ENCODE measurements at places on chromosomes 1 and 21.

DNA sequence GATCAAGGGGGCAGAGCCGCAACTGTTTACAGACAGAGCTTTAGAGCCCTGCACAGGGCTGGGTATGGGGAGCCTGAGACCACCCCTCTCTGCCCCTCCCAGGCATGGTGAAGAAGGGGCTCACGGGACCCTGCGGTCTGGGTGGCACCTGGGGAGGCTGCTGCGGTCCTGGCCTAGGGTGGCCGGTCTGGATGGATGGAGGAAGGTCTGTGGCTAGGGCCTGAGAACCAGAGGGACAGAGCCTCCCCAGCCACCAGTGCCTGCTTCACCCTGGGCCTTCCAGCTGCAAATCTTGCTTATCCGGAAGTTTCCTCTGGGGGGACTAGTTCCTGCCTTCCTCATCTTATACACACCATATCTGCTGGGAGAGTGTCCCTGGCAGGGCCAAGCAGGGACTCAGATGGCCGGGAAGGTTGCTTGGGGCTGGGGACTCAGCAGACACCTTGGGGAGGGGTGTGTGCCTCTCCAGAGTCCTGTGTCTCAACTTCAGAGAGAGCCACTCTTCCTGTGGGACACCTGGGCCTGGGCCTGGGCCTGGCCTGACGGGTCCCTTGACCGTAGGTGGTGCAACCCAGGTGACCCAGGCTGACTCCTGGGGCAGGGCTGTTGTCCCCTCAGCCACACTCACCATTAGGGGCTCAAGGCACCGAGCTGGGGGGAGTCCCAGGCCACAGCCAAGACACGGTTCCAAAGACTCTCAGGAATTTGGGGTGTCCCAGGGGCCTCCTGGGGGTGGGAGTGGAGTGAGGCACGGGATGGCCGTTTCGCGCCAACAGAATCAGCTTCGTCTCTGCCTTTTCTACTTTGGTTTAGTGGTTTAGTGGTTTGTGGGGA, 52.0 kb upstream of the ACTRT2 start:
- DNase-seq: no peak

DNA sequence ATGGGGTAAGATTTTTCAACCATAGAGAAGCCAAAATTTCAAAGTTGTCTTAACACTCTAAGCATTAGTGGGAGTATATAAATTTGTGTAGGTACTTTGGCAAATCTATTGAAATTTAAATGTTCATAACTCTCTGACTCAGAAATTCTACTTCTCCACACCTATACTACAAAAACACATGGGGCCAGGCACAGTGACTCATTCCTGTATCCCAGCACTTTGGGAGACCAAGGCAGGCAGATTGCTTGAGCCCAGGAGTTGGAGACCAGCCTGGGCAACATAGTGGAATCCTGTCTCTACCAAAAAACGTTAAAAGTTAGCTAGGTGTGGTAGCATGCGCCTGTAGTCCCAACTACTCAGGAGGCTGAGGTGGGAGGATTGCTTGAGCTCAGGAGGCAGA, 41.3 kb upstream of the RAVER2 start:
- no peak for DNase-seq

- no peak for DNase-seq
Observed at GRCh38 chr1:158113759-158114127, 67.0 kb upstream of the CD1D start.

DNA sequence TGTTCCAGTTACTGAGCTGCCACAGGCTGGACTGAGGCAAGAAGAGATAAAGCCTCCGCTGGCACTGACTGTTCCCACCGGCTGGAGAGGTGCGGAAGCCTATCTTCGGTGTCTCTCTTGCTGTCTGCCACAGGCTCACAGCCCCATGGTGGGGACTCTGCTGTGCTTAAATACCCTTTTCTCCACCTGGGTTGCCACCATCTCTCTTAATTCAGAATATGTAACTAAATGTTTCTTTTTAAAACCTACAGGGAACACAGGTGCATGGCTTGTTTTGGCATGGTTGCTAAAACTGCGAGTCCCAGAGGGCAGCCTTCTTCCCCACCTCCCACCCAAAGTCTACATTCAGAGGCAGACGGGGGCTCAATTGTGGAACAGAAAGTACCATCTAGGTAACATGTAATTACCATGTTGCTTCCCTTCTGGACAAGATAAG, 8.1 kb upstream of the LBR start:
- no peak for DNase-seq

DNA sequence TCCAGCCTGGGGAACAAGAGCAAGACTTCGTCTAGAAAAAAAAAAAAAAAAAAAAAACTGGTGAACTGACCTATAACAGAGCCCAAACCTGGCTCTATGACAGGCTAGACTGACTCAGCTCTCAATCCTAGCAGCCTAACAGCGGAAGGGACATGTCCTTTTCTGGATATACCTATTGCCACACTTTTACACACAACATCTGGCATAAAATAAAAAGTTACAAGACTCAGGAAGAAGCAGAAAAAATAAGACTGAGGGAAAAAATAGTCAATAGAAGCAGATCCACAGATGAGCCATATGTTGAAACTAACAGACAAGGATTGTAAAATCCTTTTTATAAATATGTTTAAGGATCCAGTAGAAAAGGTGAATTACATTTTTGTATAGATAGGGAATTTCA, 57.5 kb upstream of the IPO9 start:
- DNase-seq: no peak

DNA sequence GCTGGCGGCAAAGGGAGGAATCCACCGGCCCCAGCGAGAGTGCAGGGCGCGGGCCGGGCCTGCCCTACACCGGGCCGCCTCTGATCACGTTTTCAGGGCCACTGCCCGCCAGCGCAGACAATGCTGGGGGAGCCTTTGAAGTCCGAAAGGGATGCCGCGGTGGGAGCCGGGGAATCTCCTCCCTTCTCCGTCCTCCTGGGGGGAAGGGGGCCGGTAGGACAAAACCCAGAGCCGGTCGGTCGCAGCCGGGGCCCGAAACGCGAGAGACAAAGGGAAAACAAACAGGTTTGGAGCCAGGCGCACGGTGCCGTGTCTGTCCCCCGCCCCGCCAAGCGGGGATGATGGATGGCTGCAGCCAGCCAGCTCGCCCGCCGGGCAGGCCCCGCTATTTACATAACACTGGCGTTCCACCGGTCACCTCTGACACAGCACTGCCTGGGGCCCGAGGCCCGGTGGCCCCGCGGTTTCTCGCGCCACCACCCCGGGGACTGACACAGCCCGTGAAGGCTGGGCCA, 92.0 kb downstream of the CASZ1 start:
- DNase-seq: no peak

GRCh38 chr1:44584167-44584566, 90.1 kb downstream of the TMEM53 start:
- no peak for DNase-seq

- no peak for DNase-seq
Observed at GRCh38 chr1:101064697-101065096, 39.1 kb upstream of the DPH5 start.

DNA sequence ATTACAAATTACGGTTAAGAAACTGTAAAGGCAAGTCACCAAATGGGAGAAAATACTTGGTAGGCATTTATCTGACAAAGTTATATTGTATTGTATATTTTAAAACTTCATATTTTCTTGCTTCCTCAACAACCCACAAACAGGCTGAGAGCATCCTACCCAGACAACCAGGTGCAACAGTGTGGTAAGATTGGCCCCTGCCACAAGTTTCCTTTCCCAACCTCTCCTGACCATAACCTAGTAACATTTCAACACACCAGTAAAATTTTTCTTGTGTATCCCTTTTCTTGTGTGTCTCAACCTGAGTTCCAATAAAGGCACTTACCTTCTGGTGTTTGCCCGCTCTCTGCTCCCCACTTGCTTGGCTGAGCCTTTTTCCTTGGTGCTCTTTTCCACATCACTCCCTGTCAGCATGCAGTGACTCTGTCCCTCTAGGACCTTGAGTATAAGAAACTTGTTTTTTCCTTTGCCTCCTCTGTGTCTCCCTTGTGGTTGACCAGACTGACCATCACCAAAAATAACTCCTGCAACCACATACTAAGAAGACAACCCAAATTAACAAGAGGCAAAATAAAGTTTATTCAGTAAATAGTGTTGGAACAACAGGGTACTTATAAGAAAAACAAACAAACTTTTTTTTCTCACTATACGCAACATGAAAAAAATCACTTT, 40.9 kb downstream of the FCRL3 start:
- no peak for DNase-seq

DNA sequence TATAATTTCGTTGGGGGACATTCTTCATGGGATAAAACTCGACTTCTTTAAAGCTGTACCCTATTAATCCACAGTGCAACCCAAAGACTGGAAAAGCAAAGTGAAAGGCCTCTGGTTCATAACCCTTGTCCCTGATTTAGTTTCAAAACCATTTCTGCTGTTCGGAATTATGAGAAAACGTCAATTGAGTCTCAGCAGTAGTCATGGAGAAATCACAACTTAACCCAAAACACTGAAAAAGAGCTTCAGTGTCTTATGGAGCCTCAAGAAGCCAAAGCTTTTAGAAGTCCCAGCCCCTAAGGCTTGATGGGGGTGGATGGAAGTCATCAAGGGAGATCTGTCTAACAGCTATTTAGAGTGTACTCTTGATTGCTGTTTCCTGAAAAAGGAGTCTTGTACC, 73.5 kb upstream of the VCAM1 start:
- DNase-seq: no peak

- peak; percentile 16 for DNase-seq
Observed at GRCh38 chr1:16677552-16678431, 11.0 kb upstream of the RNU1-3 start.

GRCh38 chr1:232561381-232561780, 68.6 kb downstream of the SIPA1L2 start:
- DNase-seq: no peak

DNA sequence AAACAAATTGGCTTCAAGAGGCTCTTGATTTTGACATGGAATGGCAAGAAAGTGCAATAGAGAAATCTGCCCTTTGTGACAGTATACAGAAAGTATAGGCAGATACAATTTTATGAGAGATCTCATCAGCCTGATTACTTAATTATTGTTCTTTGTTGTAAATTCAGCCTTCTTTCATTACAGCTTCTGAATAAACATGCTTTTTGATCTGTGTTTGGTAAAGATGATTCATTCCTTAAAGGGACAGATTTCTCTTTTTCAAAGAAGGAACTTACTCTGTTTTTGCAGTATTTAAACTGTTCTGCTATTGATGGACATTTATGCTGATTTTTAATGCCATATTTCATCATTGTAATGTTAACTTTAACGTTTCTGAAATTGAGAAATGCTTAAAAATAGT, 13.7 kb upstream of the MPC2 start:
- no peak for DNase-seq

GRCh38 chr1:29279406-29279805, 43.1 kb downstream of the PTPRU start:
- no peak for DNase-seq

GRCh38 chr1:8398086-8398485, 80.2 kb downstream of the SLC45A1 start:
- no peak for DNase-seq

GRCh38 chr1:151458802-151459330, 428 bp downstream of the POGZ start:
- DNase-seq: peak; percentile 57

DNA sequence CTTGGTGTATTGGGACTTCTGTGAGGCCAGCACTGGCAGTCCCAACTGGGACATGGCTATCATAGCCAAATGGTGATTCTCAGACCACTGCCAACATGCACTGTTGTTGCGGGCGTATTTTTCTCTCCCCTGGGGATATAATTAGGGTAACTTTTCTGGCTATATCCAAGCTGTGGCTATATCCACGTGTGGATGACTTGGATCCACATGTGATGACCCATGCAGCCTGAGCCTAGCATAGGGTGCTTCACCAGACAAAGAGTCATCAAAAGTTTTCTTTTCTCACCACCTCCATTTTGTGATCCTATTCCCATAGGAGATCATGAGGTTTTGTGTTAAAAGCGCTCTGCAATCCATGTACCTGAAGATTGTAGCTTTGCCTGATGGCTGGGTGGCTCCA, 51.2 kb upstream of the CSF3R start:
- DNase-seq: no peak

- DNase-seq: no peak
Observed at GRCh38 chr1:83060651-83061390, 938.1 kb downstream of the TTLL7 start.

All from activated CD4-positive, alpha-beta T cell treated with anti-CD3 and anti-CD28 coated beads, Interleukin-2, amount 10 ng/mL, durations not matched to agents 7 days and 5 days (primary cell).